ENCODE measurements at places on chromosomes 3 and 15.

DNA sequence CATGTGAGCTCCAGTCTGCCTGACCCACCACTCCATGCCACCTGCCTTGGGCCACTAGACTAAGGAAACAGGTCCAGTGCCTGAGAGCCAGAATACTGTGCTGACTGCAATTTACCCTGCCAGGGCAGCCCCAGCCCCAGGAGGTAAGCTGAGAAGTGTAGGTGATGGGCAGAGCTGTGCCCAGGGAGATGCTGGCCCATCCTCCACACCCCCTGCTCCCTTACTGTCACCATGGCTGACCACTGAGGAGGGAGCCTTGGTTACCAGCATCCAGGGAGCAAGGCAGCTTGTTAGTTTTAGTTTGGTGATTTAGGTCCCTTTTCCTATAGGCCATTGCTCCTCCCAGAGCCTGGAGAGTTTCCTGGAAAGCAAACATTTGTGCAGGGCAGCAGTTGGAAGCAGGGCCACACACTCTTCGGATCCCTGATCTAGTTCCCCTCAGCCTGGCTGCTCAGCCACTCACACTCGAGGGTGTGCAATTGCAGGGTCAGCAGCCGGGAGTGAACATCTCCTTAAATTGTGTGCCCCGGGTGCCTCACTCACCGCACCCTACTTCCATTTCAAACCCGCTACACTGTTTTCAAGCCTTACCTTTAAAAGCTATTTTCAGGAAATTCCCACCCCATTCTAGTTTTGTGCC lies 2.0 kb downstream of the GALNT15 start:
- DNase-seq = no peak

- DNase-seq = peak; percentile 84
These were observed 194.7 kb downstream of the LPP start for GRCh38 chr3:188348435-188349244.

DNA sequence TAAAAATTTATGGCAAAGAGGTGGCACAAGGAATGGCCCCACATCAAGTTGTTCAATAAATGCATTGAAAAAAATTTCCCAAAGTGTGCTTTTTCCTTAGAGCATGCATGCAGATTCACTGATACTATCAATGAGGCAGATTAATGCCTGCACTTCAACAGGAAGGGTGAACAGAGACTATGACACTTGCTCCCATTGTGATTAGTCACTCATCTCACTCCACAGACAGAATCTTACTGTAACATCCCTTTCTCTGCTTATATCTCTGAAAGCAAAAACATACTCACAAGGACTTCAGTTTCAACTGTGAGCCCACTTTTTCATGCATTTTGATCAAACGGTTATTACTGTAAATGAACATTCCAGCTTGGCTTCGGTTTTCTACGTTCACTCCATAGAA lies 60.9 kb downstream of the MORC1 start:
- no peak for DNase-seq

GRCh38 chr3:36688815-36689214 lies 75.5 kb downstream of the DCLK3 start:
- DNase-seq = no peak

GRCh38 chr3:22360164-22360563 lies 609.2 kb upstream of the ZNF385D start:
- DNase-seq = no peak

- DNase-seq = no peak
These were observed 78.8 kb upstream of the NSMCE3 start for GRCh38 chr15:29348336-29348914.

DNA sequence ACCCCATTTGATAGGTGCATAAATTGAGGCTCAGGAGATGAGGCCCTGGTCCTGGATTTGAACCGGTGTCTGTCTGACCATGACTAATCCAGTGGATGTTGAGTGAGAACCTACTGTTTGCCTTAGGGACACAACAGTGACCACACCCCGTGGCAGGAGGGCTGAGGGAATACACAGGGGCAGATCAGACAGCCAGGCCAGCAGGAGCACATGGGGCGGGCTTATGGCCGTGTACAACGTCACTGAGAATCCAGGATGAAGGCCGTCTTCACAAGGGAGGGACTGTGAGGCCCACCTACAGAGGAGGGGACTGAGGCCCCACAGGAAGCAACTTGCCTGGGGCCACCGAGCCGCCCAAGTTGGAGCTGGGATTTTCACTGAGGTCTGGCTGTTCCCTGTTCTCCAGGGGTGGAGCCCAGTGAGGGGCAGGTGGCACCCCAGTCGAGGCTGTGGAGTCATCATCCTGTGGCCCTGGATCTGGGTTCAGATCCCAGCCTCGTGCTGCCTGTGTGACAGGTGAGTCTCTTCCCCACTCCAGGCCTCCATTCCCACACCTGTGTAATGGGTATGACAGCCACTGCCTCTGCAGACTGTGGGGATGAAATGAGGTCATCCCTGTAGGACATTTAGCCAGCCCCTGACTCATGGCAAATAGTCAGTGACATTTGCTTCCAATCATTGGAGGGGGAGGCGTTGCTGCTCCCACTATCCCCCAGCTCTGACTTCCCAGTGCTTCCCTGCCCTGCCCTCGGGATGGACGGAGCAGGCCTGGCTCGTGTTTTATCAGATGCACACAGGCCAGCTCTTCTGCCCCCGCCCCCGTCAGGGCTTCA lies 6.3 kb upstream of the PLXND1 start:
- DNase-seq = no peak

GRCh38 chr15:37877851-37878741 lies 56.3 kb upstream of the TMCO5A start:
- DNase-seq = peak; percentile 76

GRCh38 chr3:116566478-116566960 lies 121.2 kb upstream of the LSAMP start:
- no peak for DNase-seq

DNA sequence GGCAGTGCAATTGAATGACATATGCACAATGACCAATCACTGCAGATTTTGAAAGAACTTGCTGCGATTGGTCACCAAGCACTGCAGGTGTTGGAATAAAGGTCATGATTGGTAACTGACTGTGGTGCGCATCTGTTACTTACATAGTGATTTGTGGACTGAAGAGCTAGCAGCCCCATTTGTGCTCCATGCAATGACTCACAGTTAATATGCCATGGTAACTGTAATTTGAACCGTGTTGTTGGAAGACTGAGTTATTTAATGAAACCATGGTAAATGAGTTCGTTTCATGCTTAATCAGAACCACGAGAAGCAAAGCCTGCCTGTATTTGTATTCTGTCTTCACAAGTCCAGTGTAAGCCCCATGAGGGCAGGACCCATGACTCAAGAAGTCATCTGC lies 220.5 kb downstream of the TJP1 start:
- DNase-seq = no peak

DNA sequence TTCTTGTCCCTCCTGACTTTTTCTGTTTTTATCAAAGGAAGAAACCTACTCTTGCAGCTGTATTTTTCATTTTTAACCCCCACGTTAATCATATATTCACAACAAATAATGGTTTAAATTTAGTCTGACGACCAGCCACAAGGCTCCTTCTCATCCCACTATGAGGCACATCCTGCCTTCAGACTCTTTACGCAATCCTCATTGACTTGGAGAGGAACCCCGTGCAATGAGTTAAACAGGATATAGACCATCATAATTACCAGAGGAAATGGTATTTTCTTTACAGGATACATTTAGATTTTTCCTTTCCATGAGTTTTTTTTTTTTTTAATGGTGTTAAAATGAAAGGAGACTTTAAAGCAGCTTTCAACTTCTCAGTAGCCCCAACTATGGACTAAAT lies 68.5 kb downstream of the WWTR1 start:
- no peak for DNase-seq

DNA sequence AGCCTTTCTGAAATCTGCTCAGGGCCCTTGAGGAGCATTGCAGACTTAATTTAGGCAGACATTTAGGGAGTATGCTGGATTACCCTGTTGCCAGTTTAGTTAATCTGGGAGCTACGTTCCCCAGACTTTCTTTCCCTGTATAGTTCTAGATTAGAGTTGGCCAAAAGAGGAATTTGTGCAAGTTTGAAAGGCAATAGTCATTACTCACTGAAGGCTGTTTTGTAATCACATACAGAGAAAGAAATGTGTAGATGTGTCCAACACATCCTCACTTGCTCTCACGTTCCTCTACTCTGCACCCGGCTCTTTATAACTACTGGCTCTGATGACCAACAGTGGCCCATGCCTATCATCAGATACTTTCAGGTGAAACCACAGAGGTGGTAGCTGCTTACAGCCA lies 24.2 kb downstream of the MASP1 start:
- no peak for DNase-seq
